ENCODE measurements at places on chromosomes 7 and 10.

DNA sequence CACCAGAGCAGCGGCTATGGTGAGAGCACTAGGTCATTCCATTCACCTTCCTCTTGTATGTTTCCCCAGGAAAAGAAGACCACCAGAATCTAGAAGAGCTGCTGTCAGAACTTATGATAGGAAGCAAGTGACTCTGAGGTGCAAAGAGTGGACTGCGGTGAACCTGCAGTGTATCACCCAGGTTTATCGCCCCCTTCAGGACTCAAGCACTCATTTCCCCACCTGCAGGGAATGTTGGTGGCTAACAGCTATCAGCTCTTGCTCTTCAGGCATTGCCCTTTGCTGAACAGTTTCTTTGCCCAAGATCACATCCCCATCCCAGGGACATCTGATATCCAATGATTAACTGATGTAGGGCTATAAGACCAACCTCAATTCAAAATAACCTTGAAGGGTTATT lies 66.3 kb upstream of the IL6 start:
- DNase-seq: no peak

GRCh38 chr10:79242620-79243152 lies 104.6 kb upstream of the PPIF start:
- no peak for DNase-seq

GRCh38 chr7:24442170-24442777 lies 131.0 kb upstream of the PALS2 start:
- no peak for DNase-seq

GRCh38 chr10:31087011-31087410 lies 55.3 kb upstream of the ZNF438 start:
- DNase-seq: no peak

GRCh38 chr7:105887569-105888189 lies 11.3 kb upstream of the ATXN7L1 start:
- DNase-seq: no peak

DNA sequence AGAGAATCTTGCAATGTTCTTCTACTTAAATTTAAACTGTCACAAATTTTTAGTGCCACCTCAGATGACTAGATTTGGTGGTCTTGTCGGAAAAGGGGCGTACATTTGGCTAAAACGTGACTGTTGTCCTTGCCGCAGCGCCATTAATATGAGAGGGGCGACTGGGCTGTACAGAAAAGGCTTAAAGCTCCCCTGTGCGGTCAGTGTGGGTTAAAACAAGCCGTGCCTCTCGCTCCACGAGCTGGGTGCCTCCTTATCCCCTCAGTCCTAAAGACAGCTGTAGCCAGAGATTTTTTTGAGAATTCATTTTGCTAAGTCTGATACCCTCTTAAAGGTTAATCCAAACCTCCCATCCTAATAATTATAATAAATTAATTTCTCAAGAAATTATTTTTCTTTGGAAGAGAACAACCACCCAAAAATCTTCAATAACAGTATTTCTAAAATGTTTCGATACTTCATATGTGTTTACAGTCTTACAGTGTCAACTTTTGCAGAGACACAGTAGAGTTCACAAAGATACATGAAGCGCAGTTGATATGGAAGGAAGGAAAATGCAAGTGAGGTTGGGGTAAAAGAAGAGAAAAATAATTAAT lies 68.6 kb downstream of the C7orf25 start:
- no peak for DNase-seq

DNA sequence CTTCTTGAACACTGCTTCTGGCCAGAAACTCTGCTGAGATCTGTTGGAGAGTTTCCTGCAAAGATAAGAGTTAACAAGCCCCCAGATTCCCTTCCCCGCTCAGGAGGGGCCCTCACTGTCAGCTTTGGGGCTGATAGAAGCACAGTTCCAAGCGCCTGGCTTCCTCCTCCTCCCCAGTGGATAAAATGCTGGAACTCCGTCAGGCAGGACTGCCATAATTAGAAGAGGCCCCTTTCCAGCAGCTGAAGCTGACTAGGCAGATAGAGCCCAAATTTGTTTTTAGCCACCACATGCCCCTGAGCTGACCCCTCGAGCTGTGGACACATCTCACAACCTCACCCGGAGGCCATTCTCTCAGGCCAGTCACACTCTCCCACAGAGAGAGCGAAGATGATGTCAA lies 89.4 kb downstream of the TBXAS1 start:
- DNase-seq: no peak

- no peak for DNase-seq
Observed at GRCh38 chr10:34890939-34891338, 75.8 kb upstream of the PARD3 start.

DNA sequence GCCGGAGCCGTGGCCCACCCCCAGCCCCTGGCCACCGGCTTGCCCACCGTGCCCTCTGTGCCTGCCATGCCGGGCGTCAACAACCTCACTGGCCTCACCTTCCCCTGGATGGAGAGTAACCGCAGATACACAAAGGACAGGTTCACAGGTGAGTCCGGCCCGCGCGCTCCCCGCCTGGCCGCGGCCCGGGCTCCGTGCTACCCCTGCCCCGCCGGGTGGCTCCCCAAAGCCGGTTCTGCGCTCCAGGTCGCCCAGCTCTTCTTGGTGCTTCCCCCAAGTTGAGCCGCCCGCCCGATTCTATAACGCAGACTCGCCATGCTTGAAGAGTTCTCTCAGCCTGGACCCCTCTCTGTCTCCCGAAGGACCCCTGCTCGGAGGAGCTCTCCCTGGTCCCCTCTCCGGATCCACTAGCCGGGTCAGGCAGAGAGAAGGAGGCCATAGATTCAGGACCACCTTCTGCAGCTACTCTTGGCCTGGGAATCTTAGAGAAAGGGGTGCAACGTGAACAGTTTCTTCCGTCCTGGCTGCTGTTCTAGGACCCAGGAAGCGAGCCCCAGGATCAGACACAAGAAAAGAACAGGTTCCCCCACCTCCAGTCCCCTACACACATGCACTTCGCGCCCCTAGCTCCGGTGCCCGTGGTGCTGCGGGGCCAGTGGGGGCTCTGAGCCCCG lies 999 bp downstream of the TLX1 start:
- DNase-seq: no peak

DNA sequence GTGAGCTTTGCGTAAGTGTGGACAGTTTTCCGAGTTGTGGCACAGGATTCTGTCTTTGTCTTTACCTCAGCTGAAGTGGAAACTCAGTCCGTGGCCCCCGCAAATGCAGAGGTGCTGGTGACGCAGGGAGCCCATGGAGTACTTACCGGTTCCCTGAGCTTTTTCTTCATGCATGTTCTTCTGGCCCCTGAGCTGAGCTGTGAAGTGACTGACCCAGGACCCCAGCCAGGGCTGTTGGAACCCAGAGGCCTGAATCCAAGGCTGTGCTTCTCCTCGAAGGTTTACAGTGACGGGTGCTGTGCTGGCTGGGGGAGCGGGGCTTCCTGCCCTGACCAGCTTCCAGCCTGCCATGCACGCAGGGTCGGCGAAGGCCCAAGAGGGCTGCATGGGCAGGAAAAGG lies 223.5 kb downstream of the GLRX3 start:
- no peak for DNase-seq

DNA sequence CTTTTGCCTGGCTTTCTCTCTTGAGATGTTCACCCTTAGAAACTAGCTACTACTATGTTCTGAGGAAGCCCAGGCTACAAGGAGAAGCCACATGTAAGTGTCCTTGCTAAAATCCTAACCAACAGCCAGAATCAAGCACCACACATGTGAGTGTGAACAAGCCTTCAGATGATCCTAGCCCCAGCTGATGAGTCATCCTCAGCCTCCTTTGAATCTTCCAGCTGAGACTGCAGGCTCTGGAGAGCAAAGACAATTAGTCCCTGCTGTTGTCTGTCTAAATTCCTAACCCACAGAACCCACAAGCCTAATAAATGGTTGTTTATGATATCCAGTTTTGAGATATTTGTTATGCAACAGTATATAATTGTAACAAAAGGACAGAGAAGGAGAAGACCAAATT lies 92.8 kb upstream of the TAC1 start:
- no peak for DNase-seq

DNA sequence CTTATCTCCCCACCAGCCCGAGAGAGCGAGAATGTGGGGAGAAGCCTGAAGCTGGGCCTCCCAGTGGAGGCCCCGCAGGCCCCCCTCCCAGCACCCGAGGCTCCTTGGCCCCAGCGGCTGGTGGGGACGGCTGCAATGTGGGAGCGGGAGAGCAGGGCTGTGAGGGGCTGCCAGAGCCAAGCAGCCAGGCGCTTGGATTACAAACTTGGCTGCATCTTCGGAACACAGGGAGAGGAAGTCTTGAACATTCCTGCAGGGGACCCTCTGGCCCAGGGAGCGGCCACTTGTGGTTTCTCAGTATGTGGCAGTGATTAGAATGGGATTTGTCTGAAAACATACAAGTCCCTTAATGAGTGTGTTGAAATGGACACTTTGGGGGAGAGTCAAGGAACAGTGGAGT lies 23.2 kb downstream of the ELN start:
- DNase-seq: no peak

DNA sequence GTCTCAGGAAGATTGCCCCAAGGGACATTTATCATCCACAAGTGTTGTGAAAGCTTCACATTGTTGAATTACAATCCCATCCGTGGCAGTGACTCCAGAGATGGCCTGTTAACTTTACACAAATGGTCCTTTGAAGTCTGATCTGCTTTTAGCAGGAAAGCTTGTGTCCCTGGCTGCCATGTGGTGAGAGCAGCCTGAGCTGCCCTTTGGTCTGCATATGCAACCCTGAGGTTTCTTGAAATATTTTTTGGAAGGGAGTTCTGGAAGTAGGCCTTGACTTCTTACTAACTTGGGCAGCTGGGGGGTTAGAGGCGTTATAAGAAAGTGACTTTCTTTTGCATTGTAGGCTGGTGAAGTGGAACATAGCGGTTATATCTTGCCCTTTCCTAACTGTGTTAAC lies 41.3 kb upstream of the FAM180A start:
- DNase-seq: no peak

- no peak for DNase-seq
Observed at GRCh38 chr10:129426606-129427005, 40.4 kb upstream of the MGMT start.

DNA sequence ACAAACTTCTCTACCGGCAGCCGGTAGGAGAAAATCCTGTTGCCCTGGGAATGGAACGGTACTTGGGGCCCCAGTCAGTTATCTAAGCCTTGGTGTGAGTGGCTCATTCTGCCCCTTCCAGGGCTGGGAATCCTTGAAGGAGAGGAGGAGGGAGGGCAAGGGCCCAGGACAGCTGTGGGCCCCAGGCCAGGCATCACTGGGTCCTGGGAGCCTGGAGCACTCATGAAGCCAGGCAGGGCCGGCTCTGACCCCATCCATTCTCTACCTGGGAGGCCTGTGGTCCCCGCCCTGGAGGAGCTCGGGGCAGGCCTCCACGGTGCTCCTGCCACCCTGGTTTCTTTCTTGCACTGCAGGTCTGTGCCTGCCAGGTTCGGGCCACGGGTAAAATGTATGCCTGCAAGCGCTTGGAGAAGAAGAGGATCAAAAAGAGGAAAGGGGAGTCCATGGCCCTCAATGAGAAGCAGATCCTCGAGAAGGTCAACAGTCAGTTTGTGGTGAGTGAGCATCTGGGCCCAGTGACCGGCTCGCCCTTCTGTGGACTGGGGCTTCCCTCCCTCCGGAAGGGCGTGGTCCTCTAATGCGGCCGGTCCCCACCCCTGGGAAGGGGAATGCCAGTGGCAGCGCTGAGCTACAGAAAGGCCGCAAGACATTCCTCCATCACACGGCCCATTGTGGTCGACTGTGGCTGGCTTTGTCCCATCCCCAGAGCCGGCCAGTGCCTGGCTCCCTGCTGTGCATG lies 111.3 kb downstream of the RGS10 start:
- no peak for DNase-seq

- no peak for DNase-seq
Observed at GRCh38 chr10:12642036-12642435, 292.7 kb downstream of the CAMK1D start.

GRCh38 chr10:94299417-94299816 lies 63.3 kb downstream of the NOC3L start:
- no peak for DNase-seq

- no peak for DNase-seq
Observed at GRCh38 chr10:125720002-125720382, 483 bp downstream of the EDRF1 start.

DNA sequence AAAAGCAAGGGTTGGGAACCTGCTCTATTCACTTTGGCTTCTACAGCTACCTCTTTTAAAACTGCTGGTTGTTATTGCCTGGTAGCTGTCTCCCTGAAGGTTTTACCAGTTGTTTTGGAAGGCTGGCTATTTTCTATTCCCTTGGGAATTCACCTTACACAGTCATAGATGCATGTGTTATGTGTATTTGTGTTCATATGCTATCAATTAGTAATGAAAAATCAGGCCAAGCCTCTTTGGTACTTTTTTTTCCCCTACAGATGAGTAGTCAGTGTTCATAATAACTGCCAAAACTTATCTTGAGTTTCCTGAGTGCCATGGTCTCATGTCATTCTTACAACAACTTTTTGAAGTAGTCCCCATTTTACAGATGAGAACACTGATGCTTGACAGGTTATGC lies 738.0 kb upstream of the GALNT17 start:
- no peak for DNase-seq

GRCh38 chr7:105084581-105084980 lies 70.6 kb downstream of the KMT2E start:
- no peak for DNase-seq

DNA sequence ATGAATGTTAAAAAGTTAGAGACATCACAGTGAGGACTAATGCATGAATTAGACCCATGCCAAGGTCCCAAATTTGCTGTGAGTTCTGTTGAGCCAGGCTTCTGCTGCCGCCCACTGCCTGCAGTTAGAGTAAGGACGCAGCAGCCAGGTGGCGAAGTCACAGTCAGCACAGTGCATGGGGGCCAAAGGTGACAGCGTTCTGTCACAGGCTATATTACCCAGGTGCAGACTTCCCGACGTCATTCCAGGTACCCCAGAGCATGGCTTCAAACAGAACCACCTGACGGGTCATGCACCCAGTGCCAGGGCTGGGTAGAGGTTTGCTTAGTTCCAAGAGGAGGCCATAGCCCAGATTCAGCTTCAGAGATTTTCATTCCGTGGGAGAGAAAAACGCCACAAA lies 33.9 kb upstream of the HMX3 start:
- no peak for DNase-seq

- no peak for DNase-seq
Observed at GRCh38 chr10:10994360-10994759, 23.3 kb upstream of the CELF2 start.

- DNase-seq: no peak
Observed at GRCh38 chr10:95572131-95572820, 11.1 kb upstream of the SORBS1 start.

- DNase-seq: no peak
Observed at GRCh38 chr10:3117486-3117885, 50.1 kb downstream of the PFKP start.
